ENCODE measurements at places on chromosomes 1 and 21. TPM values are rescaled to one million over a fixed set of nuclear protein-coding genes. Genes with fewer than 3 reads are reported as not detected.

DNA sequence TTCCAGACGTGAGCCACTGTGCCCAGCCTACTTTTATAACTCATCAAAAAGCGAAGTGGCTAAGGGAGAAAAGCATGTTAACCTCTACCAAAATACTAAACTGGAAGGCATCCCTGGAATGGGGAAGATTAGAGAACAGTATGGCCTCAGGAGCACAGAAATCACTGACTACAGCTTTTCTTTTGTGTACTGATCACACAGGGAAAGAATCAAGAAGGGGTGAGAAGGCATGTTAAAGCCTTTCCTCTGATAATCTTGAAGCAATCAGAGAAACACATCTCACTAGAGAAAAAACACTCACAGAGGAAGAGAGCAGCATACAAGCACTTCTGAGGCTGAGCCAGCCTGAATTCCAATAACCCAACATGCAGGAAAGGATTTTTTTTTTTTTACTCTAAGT, 10.7 kb downstream of the PCAT6 start:
- no peaks in the 10 kb centered on the region for H3K4me1 ChIP-seq
- no peaks in the 10 kb centered on the region for H3K36me3 ChIP-seq
- DNase-seq: no peak
- H3K27me3 ChIP-seq: peaks cover 30% of the 10 kb centered on the region

The NCMAP gene
- total RNA-seq: not detected

GRCh38 chr1:5304702-5305101, 650.3 kb downstream of the AJAP1 start:
- no peak overlapping the region for H3K27ac ChIP-seq
- no peaks in the 10 kb centered on the region for H3K4me1 ChIP-seq
- no peaks in the 10 kb centered on the region for H3K36me3 ChIP-seq
- no peak for DNase-seq

GRCh38 chr1:98697781-98698180, 36.3 kb downstream of the SNX7 start:
- no peak for DNase-seq
- no peaks in the 10 kb centered on the region for H3K4me1 ChIP-seq
- no peak overlapping the region for H3K27ac ChIP-seq
- no peak overlapping the region for H3K4me3 ChIP-seq
